ENCODE measurements at places on chromosomes 12 and 14.

DNA sequence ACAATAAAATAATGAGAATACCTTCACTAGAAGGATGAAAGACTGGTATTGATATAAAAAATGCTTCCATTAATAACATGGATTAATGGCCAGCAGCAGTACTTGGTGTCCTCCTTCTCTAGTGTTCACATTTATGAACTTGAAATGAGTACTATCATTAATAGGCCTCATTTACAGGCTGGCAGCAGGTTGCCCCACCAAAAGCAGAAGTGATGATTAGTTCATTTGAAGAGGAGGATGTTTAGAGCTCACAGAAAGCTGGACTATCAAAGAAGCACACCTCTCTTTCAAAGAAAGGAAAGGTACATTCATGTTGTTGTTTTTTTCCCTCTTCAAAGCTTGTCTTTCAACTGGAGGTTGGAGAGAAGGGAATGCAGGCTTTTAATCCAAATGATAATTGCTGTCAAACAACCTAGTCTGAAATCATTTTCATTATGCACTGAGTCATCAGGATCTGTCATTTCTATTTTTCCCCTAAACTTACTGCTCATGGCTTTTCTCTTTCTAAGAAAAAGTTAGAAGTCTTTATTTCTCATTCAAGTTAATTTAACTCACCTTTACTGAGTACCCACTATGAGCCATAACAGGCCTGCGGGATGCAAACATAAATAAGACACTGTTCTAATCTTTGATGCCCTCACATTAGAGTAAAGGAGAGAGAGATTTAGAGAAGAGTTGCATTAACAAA, 157.9 kb upstream of the GRIP1 start:
- H3K27ac ChIP-seq: no peak overlapping the region
- no peak for DNase-seq
- no peaks in the 10 kb centered on the region for H3K27me3 ChIP-seq

DNA sequence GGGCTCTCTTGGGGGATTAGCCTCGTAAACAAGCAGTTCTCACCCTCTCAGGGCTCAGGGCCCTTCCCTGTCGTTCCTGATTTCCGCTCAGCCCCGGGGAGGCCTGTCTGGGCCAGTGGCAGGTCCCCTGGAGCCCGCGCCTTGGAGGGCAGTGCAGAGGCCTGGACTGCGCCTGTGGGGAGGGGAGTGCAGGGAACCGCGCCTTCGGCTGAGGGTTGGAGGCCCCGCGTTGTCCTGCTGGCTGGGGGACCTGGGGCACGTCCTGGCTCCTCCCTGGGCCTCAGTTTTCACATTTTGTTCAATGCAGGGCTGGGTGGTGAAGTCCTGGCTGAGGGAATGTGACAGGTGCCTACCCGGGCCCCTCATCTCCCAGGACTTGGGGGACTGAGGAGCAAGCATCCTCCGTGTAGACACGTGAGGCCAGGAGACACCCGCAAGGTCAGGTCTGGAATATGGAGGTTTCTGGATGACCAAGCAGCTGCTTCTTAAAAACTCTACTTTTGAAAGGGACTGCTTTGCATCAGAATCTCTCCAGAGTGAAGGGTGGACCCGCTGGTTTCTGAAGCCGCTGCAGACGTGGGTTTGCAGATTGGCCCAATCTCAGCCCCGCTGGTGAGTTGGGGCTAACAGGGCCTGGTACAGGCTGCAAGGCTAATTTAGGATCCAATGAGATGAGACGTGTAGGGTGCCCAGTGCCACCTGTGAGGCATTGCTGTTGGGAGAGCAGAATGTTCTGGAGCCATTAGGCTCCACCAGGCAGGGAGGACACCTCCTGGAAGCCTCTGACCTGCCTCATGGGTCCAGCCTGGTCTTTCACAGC, 80.2 kb downstream of the KIF26A start:
- H3K4me3 ChIP-seq: no peak overlapping the region
- no peaks in the 10 kb centered on the region for H3K36me3 ChIP-seq
- no peak for DNase-seq
- H3K27me3 ChIP-seq: peaks cover 15% of the 10 kb centered on the region
- H3K4me1 ChIP-seq: no peaks in the 10 kb centered on the region
- H3K27ac ChIP-seq: no peak overlapping the region

- H3K36me3 ChIP-seq: no peaks in the 10 kb centered on the region
- no peak overlapping the region for H3K27ac ChIP-seq
- DNase-seq: no peak
- no peaks in the 10 kb centered on the region for H3K4me1 ChIP-seq
Observed at GRCh38 chr14:83556746-83557453, 1973.0 kb upstream of the FLRT2 start.

- H3K27ac ChIP-seq: no peak overlapping the region
- no peak overlapping the region for H3K4me3 ChIP-seq
- DNase-seq: peak; percentile 26
- no peaks in the 10 kb centered on the region for H3K27me3 ChIP-seq
Observed at GRCh38 chr12:69900720-69901131, 75.7 kb downstream of the MYRFL start.

DNA sequence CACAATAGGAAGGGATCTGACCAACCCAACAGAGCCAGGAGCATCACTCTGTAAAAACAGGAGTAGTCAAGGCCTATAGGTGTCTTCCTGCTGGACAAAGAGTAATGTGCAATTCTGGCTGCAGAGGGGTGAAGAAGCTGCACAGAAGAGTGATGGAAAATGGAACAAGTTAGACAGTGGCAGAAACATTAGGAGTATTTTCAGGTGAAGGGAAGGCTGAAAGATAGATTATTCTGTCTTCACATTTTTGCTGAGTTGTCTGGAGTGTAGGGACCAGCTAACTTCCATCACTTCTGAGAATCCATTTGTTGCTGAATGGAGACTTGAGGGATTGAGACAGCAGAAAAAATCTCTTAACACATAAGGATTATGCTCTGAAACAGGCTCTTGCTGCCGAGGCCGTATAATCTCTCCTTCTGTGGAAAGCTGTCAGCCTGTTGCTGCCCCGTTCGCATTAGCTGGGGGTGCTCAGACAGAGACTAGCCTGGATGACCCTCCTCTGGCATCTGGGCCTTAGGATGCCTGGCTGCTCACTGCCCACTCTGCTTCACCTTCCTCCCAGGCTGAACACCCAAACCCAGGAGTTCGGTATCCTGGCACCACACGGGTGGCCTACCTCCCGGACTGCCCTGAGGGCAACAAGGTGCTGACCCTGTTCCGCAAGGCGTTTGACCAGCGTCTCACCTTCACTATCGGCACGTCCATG, 3.1 kb upstream of the ARHGEF25 start:
- no peaks in the 10 kb centered on the region for H3K36me3 ChIP-seq
- no peak for DNase-seq
- peaks cover 42% of the 10 kb centered on the region for H3K4me1 ChIP-seq
- no peak overlapping the region for H3K4me3 ChIP-seq

DNA sequence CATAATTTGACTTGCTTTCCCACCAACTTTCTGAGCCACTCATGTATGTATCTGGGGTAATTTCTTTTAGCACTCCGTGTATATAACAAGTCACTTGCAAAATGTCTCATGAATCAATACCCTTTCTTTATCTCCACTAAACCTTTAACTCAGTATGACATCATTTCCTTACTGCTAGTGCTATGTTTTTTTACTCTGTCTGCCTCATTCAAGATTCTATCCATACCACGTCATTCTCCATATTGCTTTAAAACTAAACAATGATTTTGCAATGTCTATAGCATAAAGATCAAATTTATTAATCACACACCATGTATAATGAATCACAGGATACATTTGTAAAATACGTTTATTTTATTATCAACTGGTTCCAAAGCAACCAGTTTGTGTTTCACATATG, 178.2 kb downstream of the PIK3C2G start:
- no peaks in the 10 kb centered on the region for H3K4me1 ChIP-seq
- no peak overlapping the region for H3K4me3 ChIP-seq
- H3K27me3 ChIP-seq: no peaks in the 10 kb centered on the region

- no peaks in the 10 kb centered on the region for H3K27me3 ChIP-seq
- peak overlapping the region; percentile 15 for H3K4me3 ChIP-seq
- no peak for DNase-seq
- H3K36me3 ChIP-seq: no peaks in the 10 kb centered on the region
- H3K4me1 ChIP-seq: peaks cover 13% of the 10 kb centered on the region
Observed at GRCh38 chr12:48903363-48903981, 21.8 kb downstream of the FKBP11 start.

- peaks cover 17% of the 10 kb centered on the region for H3K36me3 ChIP-seq
- H3K4me1 ChIP-seq: peaks cover 2% of the 10 kb centered on the region
- no peaks in the 10 kb centered on the region for H3K27me3 ChIP-seq
- no peak overlapping the region for H3K4me3 ChIP-seq
- no peak overlapping the region for H3K27ac ChIP-seq
Observed at GRCh38 chr14:23102801-23103200, 2.0 kb downstream of the CIROP start.

DNA sequence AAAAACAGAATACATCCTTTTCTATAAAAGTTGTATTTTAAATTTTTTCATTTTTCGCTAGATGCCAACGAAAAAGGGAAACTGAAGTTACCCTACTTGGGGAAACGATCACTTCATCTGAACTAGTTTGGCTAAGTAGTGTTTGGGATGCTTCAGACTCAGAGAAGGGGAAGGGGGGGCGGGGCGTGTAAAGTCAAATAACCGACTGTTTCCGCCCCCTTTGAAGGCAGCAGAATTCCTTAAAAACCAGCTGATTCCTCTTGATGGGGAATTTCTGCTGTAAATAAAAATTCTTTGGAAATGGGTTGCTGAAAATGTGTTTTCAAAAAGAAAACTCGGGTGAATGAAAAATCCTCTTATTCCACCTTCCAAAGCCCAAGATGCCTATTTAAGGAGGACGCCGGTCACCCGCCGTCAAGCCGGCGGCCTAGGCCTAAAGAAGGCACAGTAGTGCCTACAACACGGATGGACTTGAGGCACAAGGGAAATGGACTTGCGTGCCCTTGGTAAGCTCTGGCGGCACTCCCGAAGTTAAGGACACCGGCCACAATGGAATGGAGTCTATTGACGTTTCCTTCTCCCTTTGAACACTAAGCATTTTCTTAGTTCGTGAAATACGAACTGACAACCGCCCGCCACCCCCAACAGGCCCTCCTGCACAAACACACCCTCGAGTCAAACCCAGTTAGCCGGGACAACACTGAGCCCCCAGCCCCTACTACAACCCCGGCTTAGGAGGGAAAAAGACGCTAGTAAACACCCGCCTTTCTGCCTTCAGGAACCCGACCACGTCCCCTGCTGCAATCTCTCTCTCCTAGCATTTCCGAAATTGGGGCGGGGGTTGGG, 1.9 kb downstream of the ATXN2 start:
- no peaks in the 10 kb centered on the region for H3K27me3 ChIP-seq
- no peak overlapping the region for H3K27ac ChIP-seq
- peak overlapping the region; percentile 96 for H3K4me3 ChIP-seq
- peaks cover 19% of the 10 kb centered on the region for H3K4me1 ChIP-seq
- H3K36me3 ChIP-seq: no peaks in the 10 kb centered on the region
- DNase-seq: peak; percentile 1
